ENCODE measurements at places on chromosomes 5 and 9. TPM values are rescaled to one million over a fixed set of nuclear protein-coding genes. Genes with fewer than 3 reads are reported as not detected.
A peak's percentile ranks its signal among the peaks of the same experiment; 100 is the strongest.

DNA sequence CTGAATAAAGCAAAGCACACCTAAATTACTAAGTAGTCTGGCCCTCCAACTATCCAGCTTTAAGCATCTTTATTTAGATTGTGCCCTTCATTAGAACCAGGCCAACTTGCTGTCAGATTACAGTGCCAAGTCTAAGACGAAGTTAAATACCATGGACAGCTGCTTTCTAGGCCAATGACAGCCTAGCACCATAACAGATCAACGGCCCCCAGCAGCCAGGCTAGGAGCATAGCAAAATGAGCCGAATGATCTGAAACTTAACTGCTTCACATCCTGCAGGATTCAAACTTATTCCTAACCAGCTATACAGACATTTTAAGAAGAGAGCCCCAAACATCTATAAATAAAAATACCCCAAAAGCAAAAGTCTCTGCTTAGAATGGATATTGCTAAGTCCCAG, 6.8 kb downstream of the SLC24A2 start:
- no peak for DNase-seq

DNA sequence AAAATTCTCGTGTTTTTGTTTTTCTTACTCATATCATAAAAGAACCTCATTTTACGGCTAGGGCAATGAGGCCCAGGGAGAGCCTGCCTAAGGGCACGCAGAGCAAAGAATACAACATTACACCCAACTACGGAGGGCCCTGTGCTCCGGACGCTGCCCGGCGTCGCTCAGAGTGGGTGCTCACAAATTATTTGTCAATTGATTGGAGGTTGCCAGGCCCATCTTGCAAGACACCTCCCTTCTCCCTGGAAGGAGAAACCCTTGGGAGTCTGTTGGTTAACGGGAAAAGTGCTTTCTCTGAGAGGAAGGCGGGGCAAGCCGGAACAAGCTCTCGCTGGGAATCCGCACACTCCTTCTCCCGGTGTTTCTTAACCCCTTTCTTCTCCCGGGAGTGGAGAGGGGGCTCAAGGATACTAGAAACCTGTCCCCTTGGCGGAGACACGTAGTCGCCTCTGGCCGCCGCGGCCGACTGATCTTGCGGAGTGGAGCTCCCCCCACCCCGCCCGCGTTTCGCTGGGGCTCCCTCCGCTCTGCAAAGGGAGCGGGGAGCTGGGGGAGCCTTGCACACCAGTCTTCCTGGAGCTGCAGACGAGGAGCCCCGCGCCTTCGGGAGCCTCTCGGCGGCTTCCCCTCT, 599.3 kb upstream of the SGCD start:
- DNase-seq = peak; percentile 38

DNA sequence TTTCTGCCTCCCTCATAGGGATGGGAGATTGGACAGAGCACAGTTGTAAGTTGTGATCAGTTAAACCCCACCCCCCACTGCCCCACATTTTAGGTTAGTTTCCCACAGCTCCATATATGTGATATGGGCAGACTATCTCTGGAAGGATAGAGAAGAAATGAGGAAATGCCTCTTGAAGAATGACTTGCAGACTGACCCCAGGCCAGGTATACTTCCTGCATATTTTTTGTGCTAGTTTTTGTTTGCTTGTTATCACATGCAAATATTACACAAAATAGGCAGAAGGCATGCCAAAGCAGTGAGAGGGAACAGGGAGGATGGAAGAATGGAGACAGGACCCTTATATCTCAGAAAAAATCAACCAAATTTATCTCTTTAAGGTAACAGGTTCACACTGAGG, 10.1 kb upstream of the GLRX start:
- no peak for DNase-seq

- DNase-seq = no peak
Measured at GRCh38 chr5:144048259-144048856, 122.1 kb downstream of the YIPF5 start.

DNA sequence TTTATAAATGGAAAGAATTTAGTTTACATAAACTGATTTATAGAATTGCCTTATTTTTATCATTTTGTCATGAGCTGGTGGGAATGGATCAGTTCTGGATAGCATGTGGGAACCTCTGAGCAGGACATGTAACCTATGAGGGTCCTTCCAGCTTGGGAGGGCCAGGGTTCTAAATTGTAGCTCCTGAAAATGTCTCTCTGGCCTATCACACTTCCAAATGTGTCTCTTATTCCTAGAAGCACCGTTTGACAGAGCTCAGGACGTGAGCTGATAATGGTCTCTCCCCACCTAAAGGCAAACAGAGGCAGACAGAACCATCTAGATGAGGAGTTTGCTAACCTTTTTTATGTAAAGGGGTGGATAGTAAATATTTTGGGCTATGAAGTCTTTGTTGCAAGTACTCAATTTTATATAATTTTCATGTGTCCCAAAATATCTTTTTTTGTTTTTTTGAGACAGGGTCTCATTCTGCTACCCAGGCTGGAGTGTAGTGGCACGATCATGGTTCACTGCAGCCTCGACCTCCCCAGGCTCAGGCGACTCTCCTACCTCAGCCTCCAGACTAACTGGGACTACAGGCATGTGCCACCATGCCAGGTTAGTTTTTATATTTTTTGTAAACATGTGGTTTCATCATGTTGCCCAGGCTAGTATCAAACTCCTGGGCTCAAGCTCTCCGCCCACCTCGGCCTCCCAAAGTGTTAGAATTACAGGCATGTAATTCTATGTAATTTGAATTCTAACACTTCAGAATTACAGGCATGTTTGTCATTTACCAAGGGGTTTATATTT, 4.0 kb downstream of the TRAF1 start:
- DNase-seq = no peak

DNA sequence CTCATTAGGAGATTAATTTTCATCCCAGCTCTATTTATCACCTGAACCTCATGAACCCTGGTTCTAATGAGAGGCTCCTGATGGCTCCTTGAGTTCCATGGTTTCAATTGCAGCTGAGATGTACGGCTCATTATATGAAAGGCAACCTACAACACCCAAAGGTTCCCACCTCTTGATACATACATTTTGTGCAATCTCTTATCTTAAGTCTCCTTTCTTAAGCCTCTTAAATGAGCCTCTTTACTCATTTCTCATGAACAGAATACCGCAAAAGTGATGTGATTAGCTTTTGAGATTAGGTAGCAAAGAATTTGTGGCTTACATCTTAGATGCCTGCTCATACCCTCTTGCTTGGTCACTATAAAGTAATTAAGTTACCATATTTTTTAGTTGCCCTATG, 1964.0 kb upstream of the CDH6 start:
- no peak for DNase-seq

GRCh38 chr5:93874491-93874890, 133.1 kb upstream of the POU5F2 start:
- DNase-seq = no peak

GRCh38 chr9:135122316-135122715, 34.8 kb downstream of the OLFM1 start:
- DNase-seq = no peak

GRCh38 chr9:89887286-89887685, 282.5 kb downstream of the GADD45G start:
- DNase-seq = no peak

- DNase-seq = no peak
Measured at GRCh38 chr9:2595973-2596372, 25.6 kb upstream of the VLDLR start.

DNA sequence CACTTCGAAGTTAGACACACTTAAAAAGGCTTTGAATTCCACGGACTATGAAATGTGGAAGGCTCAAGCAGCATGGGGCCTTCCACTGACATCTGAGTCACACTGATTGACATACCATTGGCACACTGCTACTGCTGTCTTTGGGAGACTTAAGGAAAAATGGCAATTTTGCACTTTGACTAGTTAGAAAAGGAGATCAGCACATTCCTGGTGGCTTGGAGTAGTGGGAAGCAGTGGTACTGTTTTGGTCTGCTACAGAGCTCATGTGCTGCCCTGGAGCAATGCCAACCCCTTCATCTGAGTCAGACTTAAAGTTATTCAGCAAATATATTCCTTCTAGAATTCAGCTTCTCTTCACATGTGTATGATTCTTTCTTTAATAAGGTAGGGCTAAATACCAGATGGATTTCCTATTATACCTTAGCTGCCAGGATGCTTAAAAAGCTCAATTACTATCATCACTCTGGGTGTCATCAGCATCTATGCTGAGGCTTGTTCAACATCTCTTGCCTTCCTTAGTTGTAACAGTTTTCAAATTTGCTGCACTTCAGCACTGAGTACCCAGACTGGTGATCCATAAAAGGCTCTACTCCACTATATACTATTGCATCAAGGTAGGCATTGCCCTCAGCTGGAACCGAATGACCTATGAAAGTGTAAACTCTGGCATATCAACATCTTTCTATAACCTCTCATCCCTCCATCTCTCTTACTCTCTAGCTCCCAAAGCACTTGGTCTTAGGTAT, 42.3 kb upstream of the MOCS2 start:
- DNase-seq = peak; percentile 63

- peak; percentile 91 for DNase-seq
Measured at GRCh38 chr5:54774281-54775170, 210.9 kb downstream of the ESM1 start.

DNA sequence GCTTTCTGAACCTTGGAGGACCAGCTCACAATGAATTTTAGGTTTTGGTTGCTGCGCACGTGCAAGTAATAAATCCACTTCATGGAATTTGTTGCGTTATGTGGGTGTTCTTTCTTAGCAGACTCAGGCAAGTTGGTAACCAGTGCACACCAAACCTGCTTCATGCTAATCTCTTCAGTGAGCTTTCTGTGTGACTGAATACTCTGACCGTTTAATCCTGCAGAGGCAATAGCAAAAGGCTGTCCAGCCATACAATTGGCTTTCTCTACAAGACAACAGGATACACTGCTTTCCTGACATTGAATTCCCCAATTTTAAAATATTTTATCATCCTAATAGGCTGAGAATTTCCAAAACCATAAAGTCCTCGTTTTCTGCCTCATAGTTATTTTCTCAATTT, 10.3 kb downstream of the UGT3A2 start:
- DNase-seq = no peak

- DNase-seq = no peak
Measured at GRCh38 chr9:84322828-84323227, 17.7 kb downstream of the SLC28A3 start.

DNA sequence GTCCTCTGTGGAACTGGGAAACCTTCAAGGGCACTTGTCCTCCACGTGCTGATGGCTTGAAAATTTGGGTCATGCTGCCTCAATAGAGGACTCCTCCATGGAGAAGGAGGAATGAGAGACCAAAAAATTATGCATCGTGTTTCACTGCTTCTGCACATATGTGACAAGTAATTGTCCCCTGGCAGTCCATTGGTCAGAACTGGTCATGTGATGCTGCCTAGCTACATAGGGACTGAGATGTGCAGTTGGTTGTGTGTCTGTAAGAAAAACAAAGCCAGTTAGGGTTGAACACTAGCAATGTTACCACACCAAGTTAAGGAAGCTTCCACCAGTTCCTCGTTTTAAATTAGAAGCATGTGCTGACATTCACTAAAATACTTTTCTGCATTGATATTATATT, 201.9 kb upstream of the ANKH start:
- DNase-seq = no peak

- no peak for DNase-seq
Measured at GRCh38 chr5:147519380-147519779, 9.5 kb upstream of the DPYSL3 start.

GRCh38 chr9:18493451-18493993, 19.6 kb downstream of the ADAMTSL1 start:
- no peak for DNase-seq

- DNase-seq = no peak
Measured at GRCh38 chr5:120396186-120396585, 67.9 kb upstream of the PRR16 start.

DNA sequence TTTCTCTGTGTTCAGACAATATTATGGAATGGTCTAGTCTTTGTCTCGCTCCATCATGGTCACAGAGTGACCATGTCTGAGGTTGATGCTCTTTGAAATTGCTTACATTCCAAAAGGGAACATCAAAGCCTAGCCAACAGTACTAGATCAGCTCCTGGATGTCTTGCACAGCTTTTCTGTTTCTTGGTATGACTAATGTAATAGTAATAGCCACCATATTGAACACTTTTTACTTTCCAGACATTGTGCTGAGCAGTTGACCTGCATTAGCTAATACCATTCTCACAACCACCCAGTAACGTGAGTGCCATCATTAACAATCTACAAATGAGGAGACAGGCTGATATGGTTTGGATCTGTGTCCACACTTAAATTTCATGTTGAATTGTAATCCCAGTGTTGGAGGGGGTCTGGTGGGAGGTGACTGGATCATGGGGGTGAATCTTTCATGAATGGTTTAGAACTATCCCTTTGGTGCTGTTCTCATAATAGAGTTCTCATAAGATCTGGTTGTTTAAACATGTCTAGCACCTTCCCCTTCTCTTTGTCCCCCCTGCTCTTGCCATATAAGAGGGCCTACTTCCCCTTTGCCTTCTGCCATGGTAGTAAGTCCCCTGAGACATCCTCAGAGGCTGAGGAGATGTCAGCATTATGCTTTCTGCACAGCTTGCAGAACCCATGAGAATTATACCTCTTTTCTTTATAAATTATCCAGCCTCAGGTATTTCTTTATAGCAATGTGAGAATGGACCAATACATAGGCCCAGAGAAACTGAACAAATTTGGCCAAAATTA, 577.5 kb upstream of the CLINT1 start:
- DNase-seq = no peak

DNA sequence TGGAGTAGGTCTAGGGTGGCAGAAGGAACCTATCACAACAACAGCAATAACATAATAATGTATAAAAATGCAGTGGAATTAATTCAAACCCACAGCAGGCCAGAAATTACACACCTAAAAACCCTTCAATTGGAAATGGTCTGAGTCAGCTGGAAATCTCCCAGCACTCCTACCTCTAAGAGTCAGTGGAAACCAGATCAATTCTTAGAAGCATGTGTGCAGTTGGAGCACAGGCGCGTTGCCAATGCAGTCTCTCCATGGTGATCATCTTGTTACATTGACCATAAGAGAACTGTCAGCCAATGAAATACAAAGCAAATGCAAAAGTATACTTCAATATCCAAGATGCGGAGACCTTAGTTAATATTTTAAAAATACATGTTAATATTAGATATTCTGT, 15.1 kb upstream of the CSNK1G3 start:
- DNase-seq = no peak

DNA sequence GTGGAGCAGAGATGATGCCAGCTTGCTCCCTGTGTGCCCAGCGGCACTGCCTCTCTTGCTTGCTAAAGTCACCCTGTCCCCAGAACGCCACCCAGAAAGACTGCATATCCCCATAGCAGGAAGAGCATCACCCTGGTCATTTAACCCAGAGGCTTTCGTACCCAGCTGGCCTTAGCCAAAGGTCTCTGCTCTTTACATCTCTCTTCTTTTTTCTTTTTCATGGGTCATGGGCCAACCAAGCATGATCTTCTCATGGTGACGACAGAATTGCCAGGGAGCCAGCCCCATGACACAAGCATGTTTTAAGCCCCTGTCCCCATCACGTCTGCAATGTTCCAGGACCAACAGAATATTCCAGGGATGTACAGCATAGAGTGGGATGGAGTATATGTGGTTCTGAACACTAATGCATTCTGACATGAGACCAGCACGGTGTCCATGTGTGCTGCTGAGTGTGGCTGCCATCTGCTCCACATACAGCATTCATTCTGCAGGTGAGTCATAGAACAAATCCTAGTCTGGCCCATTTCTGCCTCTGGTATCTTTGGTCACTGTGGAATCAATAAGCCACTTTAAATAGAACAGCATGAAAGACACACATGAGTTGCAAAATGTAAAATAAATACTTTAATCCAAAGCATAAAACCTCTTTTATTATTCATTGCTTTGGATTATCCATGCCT, 203.0 kb downstream of the MED10 start:
- DNase-seq = no peak

The SERF1B gene
- 28.7 TPM for total RNA-seq

The HAUS6 gene
- 9.2 TPM for total RNA-seq

The CCDC152 gene
- total RNA-seq = 0.78 TPM

The DPM2 gene
- total RNA-seq = 26.3 TPM

Measured in aorta (tissue), 5 donors.